Neural crest cell (in vitro differentiated cells): ENCODE measurements at places on chromosomes 5 and 9. TPM values are rescaled to one million over a fixed set of nuclear protein-coding genes. Genes with fewer than 3 reads are reported as not detected.

DNA sequence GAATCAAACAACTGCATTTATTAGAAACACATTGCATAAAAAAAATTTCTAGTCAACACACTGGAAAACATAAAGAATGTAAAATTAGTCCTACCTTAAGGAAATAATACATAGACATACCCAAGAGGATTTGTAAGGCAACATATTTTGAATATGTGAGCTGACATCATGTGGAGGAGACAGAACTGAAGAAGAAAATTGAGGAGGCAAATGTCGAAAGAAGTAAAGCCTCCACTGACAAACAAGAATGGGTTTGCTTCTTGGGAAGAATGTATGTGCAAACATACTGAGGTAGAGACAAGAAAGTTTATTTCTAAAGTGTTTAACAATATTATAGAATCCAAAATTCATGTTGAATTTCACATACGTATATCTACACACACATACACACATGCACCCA lies 363.0 kb upstream of the PDE4D start:
- DNase-seq = no peak

DNA sequence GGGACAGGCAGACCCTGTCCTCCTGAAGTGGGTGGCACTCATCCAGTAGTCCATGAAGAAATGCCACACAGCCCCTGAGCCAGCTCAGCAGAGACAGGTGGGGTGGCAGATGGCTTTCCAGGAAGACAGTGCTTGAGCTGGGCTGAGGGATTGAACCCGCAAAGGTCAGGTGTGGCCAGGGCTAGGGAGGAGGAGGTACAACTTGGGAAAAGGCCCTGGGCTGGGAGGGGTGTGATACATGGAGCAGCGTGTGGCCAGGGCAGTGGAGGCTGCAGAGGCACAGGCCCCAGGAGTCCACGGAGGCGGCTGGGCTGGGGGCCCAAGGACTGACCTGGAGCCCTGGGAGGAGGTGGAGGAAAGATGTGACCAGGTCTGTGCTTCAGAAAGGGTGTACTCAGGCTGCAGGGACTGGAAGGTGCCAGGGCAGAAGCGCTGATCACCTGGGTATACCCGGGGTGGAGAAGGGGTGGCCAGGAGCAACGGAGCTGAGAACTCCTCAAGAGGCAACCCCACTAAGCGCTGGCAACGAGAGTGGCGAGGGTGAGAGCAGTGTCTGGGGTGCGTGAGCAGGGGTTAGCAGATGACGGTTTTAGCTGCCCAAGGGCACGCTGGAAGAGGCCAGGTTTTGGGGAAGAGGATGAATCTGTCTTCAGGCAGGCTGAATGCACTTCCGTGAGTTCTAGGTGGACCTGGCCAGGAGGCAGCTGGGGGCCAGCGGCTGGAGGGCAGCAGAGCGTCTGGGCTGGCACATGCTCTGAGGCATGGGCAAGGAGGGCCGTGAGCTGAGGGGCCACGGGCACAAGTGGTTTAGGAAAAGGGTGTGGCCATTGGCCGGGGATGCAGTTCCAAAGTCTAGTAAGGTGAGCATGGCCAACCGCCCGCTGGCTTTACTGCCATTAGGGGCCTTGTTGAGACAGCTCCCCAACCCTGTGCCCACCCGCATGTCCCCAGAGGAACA lies 3.9 kb upstream of the RABL6 start:
- DNase-seq = no peak

GRCh38 chr5:132001647-132002561 lies 9.6 kb downstream of the ACSL6 start:
- DNase-seq = no peak

GRCh38 chr5:130571076-130571475 lies 594.0 kb downstream of the HINT1 start:
- DNase-seq = no peak

DNA sequence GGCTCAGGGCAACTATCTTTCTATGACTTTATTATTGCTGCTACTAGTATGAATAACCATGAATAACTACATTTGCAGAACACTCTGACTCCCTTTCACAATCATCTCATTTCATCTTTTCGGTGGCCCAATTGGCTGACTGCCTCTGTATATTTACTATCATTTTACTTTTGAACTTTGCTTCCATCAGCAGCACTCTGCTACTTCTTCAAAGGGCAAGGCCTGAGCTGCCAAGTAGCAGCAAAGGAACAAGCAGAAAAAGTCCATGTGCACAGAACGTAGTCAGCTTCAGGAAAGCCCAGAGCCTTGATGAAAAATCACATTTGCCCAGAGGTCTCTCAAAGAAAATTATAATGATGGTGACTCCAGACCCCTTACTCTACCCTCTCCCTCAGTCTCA lies 214.5 kb upstream of the PUM3 start:
- no peak for DNase-seq

The TAS2R1 gene
- not detected in 2 replicates for total RNA-seq
